ENCODE measurements at places on chromosomes 3 and 15. TPM values are rescaled to one million over a fixed set of nuclear protein-coding genes. Genes with fewer than 3 reads are reported as not detected.

SRGAP3 gene
- 32.8 TPM for total RNA-seq

HRG gene
- total RNA-seq: not detected

SH2D7 gene
- 0.25 TPM for total RNA-seq

KIF7 gene
- 6.5 TPM for total RNA-seq

ASB14 gene
- 1.4 TPM for total RNA-seq

PRTG gene
- 11.7 TPM for total RNA-seq

DPPA2 gene
- not detected for total RNA-seq

GRCh38 chr3:10155658-10156057 lies 9.1 kb upstream of the IRAK2 start:
- no peak overlapping the region for H3K27ac ChIP-seq
- H3K36me3 ChIP-seq: no peaks in the 10 kb centered on the region
- H3K27me3 ChIP-seq: no peaks in the 10 kb centered on the region
- DNase-seq: no peak

DNA sequence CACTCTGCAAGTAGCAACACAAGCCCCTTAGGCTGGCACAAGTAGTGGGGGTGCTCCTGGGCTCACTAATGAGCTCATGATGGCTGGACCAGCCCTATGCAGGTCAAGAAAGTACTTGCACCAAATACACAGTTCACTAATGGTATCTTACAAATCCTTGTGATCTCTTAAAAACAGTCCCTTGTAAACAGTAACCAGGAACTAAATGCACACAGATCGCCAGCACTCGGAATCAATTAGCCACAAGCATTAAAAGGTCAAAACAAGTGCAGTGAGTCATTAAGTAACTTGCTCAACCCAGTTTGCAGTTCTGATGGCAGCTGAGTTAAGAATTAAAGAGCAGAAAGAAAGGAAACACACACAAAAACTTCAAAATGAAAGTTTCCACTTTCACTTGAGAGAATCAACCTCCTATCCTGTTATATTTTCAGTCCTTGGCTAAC lies 43.2 kb downstream of the ARHGEF3 start:
- peak overlapping the region; percentile 91 for H3K27ac ChIP-seq
- peaks cover 20% of the 10 kb centered on the region for H3K4me1 ChIP-seq
- no peak overlapping the region for H3K4me3 ChIP-seq
- H3K36me3 ChIP-seq: no peaks in the 10 kb centered on the region

- no peak overlapping the region for H3K27ac ChIP-seq
- H3K36me3 ChIP-seq: peaks cover 16% of the 10 kb centered on the region
- no peaks in the 10 kb centered on the region for H3K27me3 ChIP-seq
- H3K4me3 ChIP-seq: no peak overlapping the region
- DNase-seq: no peak
These were observed 54.6 kb downstream of the ARHGEF3 start for GRCh38 chr3:56747150-56747549.

- no peaks in the 10 kb centered on the region for H3K27me3 ChIP-seq
- DNase-seq: peak; percentile 68
- peaks cover 2% of the 10 kb centered on the region for H3K36me3 ChIP-seq
- H3K4me1 ChIP-seq: no peaks in the 10 kb centered on the region
- peak overlapping the region; percentile 34 for H3K27ac ChIP-seq
These were observed 46.0 kb downstream of the KLF13 start for GRCh38 chr15:31372635-31373091.

DNA sequence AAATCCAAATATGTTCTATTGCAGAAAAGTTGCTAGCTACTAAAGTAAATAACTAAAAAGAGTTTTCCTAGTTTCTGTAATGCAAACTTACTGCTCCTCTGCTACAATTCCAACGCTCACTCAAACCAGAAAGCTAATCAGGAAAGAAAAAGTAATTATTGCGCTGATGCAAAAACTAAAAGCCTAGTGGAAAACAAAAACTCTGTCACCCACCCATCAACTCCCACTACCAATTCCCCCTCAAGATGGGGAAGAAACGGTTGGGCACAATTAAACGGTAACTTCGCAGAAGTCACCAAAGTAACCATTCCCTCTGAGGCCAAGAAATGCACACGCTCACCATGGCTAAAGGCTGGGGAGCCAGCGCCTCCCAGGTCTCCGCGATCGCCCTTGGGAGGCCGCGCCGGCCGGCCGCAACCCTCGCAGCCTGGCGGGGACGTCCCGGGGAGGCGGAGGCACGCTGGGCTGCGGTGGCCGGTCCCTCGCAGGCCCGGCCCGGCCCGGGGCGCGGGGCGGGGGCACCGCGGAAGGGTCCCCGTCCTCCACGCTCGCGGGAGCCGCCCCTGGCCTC lies 684 bp downstream of the SLTM start:
- H3K4me1 ChIP-seq: peaks cover 18% of the 10 kb centered on the region
- H3K36me3 ChIP-seq: peaks cover 3% of the 10 kb centered on the region
- H3K27ac ChIP-seq: peak overlapping the region; percentile 99
- peak overlapping the region; percentile 86 for H3K4me3 ChIP-seq

DNA sequence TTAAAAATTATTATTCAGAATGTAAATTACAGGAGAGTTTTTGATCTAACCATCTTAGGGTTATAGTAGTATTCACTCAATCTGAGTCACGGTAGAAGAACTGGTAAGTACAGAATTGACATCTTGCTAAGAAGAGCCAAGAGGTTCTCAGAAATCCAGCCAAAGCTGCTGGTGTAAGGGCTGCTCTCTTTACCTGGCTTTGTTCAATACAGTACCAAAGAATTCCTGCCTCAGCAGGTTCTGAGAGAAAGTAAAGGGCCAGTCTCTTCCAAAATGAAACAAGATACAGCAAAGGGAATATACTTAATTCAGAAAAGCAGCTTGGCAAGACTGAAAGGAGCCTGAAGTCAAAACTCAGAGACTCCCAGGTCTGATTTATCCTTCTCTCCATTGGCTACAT lies 193.1 kb downstream of the TNIK start:
- peaks cover 13% of the 10 kb centered on the region for H3K4me1 ChIP-seq
- no peak for DNase-seq
- no peak overlapping the region for H3K4me3 ChIP-seq
- no peaks in the 10 kb centered on the region for H3K27me3 ChIP-seq
- no peaks in the 10 kb centered on the region for H3K36me3 ChIP-seq

DNA sequence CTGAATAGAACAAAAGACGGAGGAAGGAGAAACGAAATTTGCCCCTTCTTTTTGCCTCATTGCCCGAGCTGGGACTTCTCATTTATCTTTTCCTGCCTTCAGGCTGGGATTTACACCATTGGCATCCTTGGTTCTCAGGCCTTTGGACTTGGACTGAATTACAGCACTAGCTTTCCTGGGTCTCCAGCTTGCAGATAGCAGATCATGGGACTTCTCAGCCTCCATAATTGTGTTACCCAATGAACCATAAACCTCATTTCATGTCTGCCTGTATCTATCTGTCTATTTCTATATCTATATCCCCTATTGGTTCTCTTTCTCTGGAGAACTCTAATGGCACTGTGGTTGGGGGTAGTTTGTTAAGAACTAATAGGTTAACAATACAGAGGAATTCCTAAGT lies 31.5 kb upstream of the CTXND1 start:
- no peaks in the 10 kb centered on the region for H3K36me3 ChIP-seq
- H3K27ac ChIP-seq: no peak overlapping the region
- H3K4me3 ChIP-seq: no peak overlapping the region
- DNase-seq: no peak

DNA sequence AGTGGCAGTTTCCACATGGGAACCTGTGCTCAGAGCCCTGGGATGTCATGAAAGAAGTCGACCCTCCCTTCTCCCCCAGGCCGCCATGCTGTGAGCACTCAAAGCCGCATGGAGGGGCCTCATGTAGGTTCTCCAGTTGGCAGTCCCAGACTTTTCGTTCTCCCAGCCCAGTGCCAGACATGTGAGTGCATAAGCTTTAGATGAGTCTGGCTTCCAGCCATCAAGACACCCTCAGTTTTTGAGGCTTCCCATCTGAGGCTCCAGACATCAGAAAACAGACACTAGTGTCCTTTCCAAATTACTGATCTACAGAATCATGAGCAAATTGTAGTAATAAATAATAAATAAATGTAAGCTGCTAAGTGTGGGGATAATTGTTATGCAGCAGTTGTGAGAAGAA lies 136.5 kb upstream of the AGBL1 start:
- DNase-seq: peak; percentile 6
- no peak overlapping the region for H3K27ac ChIP-seq
- H3K4me3 ChIP-seq: no peak overlapping the region
- H3K27me3 ChIP-seq: no peaks in the 10 kb centered on the region

GRCh38 chr3:152556731-152557254 lies 278.1 kb upstream of the P2RY1 start:
- no peaks in the 10 kb centered on the region for H3K36me3 ChIP-seq
- H3K4me3 ChIP-seq: no peak overlapping the region
- H3K4me1 ChIP-seq: no peaks in the 10 kb centered on the region
- no peak overlapping the region for H3K27ac ChIP-seq
- DNase-seq: no peak

GRCh38 chr3:190058521-190059241 lies 62.0 kb downstream of the P3H2 start:
- no peak for DNase-seq
- H3K4me3 ChIP-seq: no peak overlapping the region
- no peak overlapping the region for H3K27ac ChIP-seq
- H3K36me3 ChIP-seq: no peaks in the 10 kb centered on the region

GRCh38 chr15:48785195-48785594 lies 25.7 kb downstream of the CEP152 start:
- no peaks in the 10 kb centered on the region for H3K27me3 ChIP-seq
- peaks cover 12% of the 10 kb centered on the region for H3K36me3 ChIP-seq
- no peak overlapping the region for H3K4me3 ChIP-seq
- DNase-seq: no peak

GRCh38 chr3:187978433-187979011 lies 175.4 kb upstream of the LPP start:
- no peak for DNase-seq
- H3K4me3 ChIP-seq: no peak overlapping the region
- no peaks in the 10 kb centered on the region for H3K27me3 ChIP-seq
- H3K27ac ChIP-seq: no peak overlapping the region
- H3K36me3 ChIP-seq: no peaks in the 10 kb centered on the region

GRCh38 chr3:150203273-150203672 lies 204.8 kb upstream of the TSC22D2 start:
- no peak overlapping the region for H3K4me3 ChIP-seq
- no peak overlapping the region for H3K27ac ChIP-seq
- no peaks in the 10 kb centered on the region for H3K4me1 ChIP-seq
- DNase-seq: no peak
- no peaks in the 10 kb centered on the region for H3K27me3 ChIP-seq

- H3K27me3 ChIP-seq: no peaks in the 10 kb centered on the region
- no peak for DNase-seq
- no peaks in the 10 kb centered on the region for H3K36me3 ChIP-seq
- H3K4me1 ChIP-seq: no peaks in the 10 kb centered on the region
- no peak overlapping the region for H3K27ac ChIP-seq
- H3K4me3 ChIP-seq: no peak overlapping the region
These were observed 43.8 kb downstream of the WWTR1 start for GRCh38 chr3:149613988-149614387.

DNA sequence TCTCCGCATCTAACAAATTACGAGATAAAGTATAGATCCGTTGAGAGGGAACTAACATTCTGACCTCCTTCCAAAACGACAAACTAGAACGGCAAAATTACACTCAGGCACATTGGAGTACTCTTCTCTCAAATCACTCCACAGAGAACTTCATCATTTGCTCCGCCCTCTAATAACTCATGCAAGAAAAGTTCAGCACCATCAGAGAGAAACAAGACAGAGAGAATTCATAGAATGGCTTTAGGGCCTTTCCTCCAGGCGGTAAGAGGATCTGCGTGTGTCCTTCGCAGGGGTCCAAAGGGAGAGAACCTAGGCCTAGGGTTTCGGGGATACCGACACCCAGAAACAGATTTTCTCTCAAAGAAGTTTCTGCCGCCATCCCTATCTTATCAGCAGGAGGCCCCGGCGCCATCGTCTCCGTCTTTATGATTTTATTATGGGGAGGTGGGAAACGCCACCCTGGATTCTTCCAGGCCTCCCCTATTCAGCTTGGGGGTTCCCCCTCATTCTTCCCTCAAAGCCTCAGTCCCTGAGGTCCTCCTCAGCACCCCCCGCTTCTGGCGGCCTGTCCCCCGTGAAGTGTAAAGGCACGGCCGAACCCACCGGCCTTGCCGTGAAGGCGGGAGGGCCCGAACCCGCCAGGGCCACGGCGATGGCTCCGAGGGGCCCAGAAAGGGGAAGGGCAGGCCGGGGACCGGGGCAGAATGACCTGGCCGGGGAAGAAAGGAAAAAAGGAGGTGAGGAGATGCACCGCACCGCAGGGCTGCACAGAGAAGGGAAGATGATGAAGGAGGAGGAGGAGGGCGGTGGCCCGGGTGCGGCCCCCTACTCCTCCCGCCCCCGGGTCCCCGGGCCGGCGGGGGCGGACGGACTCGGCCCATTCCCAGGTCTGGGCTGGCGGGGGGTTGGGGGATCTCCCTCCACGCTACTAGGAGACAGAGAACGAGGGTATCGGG lies 768 bp downstream of the UBXN7 start:
- H3K27ac ChIP-seq: peak overlapping the region; percentile 94
- peak; percentile 80 for DNase-seq
- peaks cover 4% of the 10 kb centered on the region for H3K4me1 ChIP-seq
- no peaks in the 10 kb centered on the region for H3K27me3 ChIP-seq

GRCh38 chr15:58249646-58250312 lies 111.6 kb downstream of the AQP9 start:
- no peaks in the 10 kb centered on the region for H3K4me1 ChIP-seq
- H3K36me3 ChIP-seq: no peaks in the 10 kb centered on the region
- H3K27ac ChIP-seq: peak overlapping the region; percentile 88
- no peak overlapping the region for H3K4me3 ChIP-seq

GRCh38 chr3:13072239-13072599 lies 1.0 kb downstream of the IQSEC1 start:
- H3K27me3 ChIP-seq: peaks cover 9% of the 10 kb centered on the region
- no peaks in the 10 kb centered on the region for H3K36me3 ChIP-seq
- no peaks in the 10 kb centered on the region for H3K4me1 ChIP-seq
- no peak overlapping the region for H3K27ac ChIP-seq

- no peak for DNase-seq
- no peaks in the 10 kb centered on the region for H3K4me1 ChIP-seq
- H3K27ac ChIP-seq: no peak overlapping the region
- H3K4me3 ChIP-seq: no peak overlapping the region
- no peaks in the 10 kb centered on the region for H3K36me3 ChIP-seq
These were observed 534.9 kb upstream of the ARRDC4 start for GRCh38 chr15:97425596-97425995.

DNA sequence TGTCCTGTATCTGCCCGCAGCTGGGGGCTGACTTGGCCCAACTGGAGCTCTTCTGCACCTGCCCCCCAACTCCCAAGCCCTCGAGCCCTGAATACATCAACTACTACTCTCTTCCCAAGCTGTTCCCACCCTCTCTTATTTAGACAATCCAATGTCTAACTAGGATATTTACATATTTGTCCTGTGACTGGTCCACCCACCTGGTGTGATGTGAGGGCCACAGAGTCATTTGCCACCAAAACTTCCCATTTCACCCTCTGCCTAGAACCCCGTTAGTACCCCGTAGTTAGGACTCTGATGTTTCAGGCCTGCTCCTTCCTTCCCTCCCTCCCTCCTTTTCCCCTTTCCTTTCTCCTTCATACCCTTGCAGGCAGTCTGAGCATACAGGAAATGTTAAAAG lies 6.4 kb downstream of the CPLX3 start:
- H3K27me3 ChIP-seq: peaks cover 11% of the 10 kb centered on the region
- no peak overlapping the region for H3K27ac ChIP-seq
- no peak overlapping the region for H3K4me3 ChIP-seq
- no peaks in the 10 kb centered on the region for H3K4me1 ChIP-seq
- DNase-seq: no peak
- H3K36me3 ChIP-seq: no peaks in the 10 kb centered on the region

GRCh38 chr15:85905751-85906450 lies 111.2 kb upstream of the KLHL25 start:
- H3K4me3 ChIP-seq: no peak overlapping the region
- no peaks in the 10 kb centered on the region for H3K4me1 ChIP-seq
- no peak overlapping the region for H3K27ac ChIP-seq
- H3K36me3 ChIP-seq: no peaks in the 10 kb centered on the region
